Activated T-helper 17 cell treated with anti-CD3 and anti-CD28 coated beads, Interleukin-2, amount 50 U/mL, for 72 hours (primary cell): ENCODE measurements at places on chromosomes 4 and X. TPM values are rescaled to one million over a fixed set of nuclear protein-coding genes. Genes with fewer than 3 reads are reported as not detected.
A peak's percentile ranks its signal among the peaks of the same experiment; 100 is the strongest.

DNA sequence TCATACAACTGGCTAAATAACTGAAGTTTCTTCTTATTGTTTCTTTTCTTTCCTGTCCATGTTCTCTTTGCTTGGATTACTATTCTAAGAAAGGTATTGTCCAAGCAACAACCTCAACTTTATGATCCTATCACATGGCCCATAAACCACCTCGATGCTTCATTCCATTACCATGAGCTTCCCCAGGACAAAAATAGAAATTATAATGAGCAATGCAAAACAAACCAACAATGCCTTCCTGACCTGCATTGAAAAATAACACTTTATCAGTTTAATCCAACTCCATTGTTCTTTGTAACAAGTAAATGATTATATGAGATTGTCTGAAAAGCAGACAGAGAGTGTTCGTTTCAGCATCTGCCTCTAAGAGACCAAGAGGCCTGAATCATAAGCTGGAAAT is 148.8 kb downstream of the HS6ST2 start:
- no peak overlapping the region for H3K4me3 ChIP-seq
- H3K36me3 ChIP-seq, result no peaks in the 10 kb centered on the region
- H3K27me3 ChIP-seq, result no peaks in the 10 kb centered on the region
- no peaks in the 10 kb centered on the region for H3K4me1 ChIP-seq
- no peak for ATAC-seq
- H3K27ac ChIP-seq, result no peak overlapping the region

- H3K36me3 ChIP-seq, result peaks cover 16% of the 10 kb centered on the region
- no peaks in the 10 kb centered on the region for H3K27me3 ChIP-seq
- H3K27ac ChIP-seq, result no peak overlapping the region
- ATAC-seq, result no peak
- no peak overlapping the region for H3K4me3 ChIP-seq
These were observed 127.9 kb downstream of the NEK1 start for GRCh38 chr4:169484485-169484884.

GRCh38 chr4:156800463-156800862 is 171.1 kb downstream of the PDGFC start:
- no peaks in the 10 kb centered on the region for H3K36me3 ChIP-seq
- no peak for ATAC-seq
- H3K27ac ChIP-seq, result no peak overlapping the region
- no peaks in the 10 kb centered on the region for H3K27me3 ChIP-seq

- no peak overlapping the region for H3K27ac ChIP-seq
- H3K4me3 ChIP-seq, result no peak overlapping the region
- ATAC-seq, result no peak
These were observed 22.9 kb downstream of the MID1IP1 start for GRCh38 chrX:38824176-38824575.

- no peaks in the 10 kb centered on the region for H3K4me1 ChIP-seq
- H3K4me3 ChIP-seq, result no peak overlapping the region
- peaks cover 46% of the 10 kb centered on the region for H3K27me3 ChIP-seq
- no peaks in the 10 kb centered on the region for H3K36me3 ChIP-seq
These were observed 27.9 kb downstream of the PROM1 start for GRCh38 chr4:16055873-16056272.

DNA sequence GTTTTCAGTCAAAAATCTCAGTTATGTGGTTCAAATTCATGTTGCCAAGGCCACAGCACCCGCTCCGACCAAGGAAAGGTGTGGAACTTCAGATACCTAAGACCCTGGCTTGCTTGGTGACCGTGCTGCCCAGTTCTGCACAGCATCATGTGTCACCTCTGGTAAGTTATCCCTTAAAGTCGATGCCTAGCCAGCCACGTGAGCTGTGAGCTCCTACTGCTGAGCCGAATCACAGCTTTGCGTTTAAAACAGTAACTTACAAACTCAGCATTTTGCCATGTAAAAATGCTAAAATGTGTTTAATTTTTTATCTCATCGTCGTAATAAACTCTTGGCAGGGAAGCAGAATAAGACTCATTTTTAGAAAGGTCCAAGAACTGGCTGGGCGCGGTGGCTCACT is 5.3 kb downstream of the TMEM271 start:
- H3K27ac ChIP-seq, result no peak overlapping the region
- ATAC-seq, result no peak
- H3K27me3 ChIP-seq, result peaks cover 30% of the 10 kb centered on the region

DNA sequence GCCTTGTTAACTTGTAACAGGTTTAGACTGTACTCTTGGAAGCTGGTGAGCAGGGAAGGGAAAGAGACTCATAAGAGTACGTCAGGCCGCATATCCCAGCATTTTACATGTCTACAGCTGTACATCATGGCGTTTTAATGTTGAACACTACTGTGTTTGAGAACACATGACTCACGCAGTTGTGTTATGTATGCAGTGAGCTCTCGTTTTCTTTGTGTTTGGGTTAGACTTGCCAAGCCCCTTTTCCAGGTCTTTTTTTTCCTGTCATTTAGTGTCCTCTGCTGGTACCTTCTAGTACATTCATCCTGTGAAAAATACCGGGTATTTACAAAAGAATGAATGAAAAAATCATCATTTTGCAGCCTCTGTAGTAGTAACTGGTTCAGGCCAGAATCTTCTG is 35.3 kb downstream of the SMS start:
- peaks cover 16% of the 10 kb centered on the region for H3K4me1 ChIP-seq
- H3K4me3 ChIP-seq, result no peak overlapping the region
- no peaks in the 10 kb centered on the region for H3K27me3 ChIP-seq

DNA sequence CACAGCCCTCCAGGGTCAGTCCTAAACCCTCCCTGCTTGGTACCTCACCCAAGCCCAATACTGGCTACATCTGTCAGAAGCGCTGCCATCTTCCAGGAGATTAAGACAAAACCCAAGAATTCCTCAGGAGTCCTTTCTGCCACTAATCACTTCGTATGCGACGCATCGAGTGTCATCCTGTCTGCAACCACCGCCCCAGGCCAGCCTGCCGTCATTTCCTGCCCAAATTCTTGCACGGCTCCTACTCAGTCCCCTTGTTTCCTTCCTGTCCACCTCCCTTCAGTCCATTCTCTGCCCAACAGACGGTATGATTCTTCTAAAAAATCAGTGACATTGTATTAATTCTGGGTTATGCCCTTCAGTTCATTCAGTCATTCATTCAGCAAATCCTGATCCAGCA is 113.6 kb downstream of the NFKB1 start:
- H3K27ac ChIP-seq, result peak overlapping the region; percentile 93
- H3K36me3 ChIP-seq, result peaks cover 84% of the 10 kb centered on the region
- peak; percentile 24 for ATAC-seq
- no peaks in the 10 kb centered on the region for H3K27me3 ChIP-seq

GRCh38 chr4:182593864-182594263 is 323.3 kb downstream of the DCTD start:
- no peak overlapping the region for H3K4me3 ChIP-seq
- no peak overlapping the region for H3K27ac ChIP-seq
- H3K27me3 ChIP-seq, result peaks cover 5% of the 10 kb centered on the region
- ATAC-seq, result no peak

- no peak for ATAC-seq
- no peak overlapping the region for H3K27ac ChIP-seq
- H3K4me3 ChIP-seq, result no peak overlapping the region
- no peaks in the 10 kb centered on the region for H3K36me3 ChIP-seq
- no peaks in the 10 kb centered on the region for H3K4me1 ChIP-seq
- peaks cover 3% of the 10 kb centered on the region for H3K27me3 ChIP-seq
These were observed 32.8 kb downstream of the REPS2 start for GRCh38 chrX:16979226-16979625.

DNA sequence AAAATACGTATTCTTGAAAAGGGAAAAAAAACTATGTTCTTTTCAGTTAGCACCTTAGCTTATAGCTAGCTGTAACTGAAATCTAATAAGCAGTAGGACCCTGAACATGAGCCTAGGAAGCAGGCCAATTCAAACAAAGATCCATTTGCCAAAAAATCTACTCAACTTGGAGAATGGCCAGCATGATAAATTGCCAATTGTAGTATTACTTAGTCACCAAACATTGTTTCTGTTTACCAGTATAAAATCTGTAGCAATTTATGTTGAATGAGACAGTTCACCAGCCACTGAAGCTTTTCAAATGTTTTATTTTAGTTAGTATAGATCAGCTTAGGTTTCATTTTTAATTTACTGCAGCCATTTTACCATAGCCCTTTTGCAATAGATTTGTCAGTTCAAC is 323.6 kb upstream of the DIPK2B start:
- H3K4me1 ChIP-seq, result no peaks in the 10 kb centered on the region
- H3K27me3 ChIP-seq, result no peaks in the 10 kb centered on the region
- no peak overlapping the region for H3K4me3 ChIP-seq
- no peaks in the 10 kb centered on the region for H3K36me3 ChIP-seq
- H3K27ac ChIP-seq, result no peak overlapping the region
- ATAC-seq, result no peak

DNA sequence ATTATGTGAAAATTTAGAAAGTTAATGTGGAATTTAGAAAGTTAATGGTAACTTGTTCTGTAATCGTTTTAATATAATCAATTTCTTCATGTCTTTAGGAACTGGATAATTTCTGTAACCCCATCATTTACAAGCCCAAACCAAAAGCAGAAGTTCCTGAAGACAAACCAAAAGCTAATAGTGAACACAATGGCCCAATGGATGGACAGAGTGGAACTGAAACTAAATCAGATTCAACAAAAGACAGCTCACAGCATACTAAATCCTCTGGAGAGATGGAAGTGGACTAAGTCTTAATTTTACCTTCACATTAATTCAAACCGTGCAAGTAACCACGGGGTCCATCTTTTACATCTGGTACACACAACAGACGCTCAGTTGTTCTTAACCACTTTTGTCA is 48.1 kb upstream of the PLK4 start:
- H3K4me1 ChIP-seq, result no peaks in the 10 kb centered on the region
- no peak overlapping the region for H3K27ac ChIP-seq
- no peak overlapping the region for H3K4me3 ChIP-seq

DNA sequence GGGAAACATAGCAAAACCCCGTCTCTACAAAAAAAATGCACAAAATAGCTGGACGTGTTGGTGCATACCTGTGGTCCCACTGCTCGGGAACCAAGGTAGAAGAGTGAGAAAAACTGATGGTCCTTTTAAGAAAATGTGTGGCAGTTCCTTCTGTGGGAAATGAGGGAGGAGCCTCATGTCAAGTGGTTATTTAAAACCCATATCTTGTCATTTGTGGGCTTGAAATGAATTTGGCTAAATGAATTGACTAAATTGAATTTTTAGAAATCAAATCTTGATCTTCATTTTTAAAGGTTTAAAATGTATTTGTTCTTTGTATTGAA is 16.2 kb upstream of the LAMP2 start:
- no peak for ATAC-seq
- no peaks in the 10 kb centered on the region for H3K27me3 ChIP-seq
- H3K36me3 ChIP-seq, result no peaks in the 10 kb centered on the region

- H3K4me1 ChIP-seq, result no peaks in the 10 kb centered on the region
- H3K27ac ChIP-seq, result no peak overlapping the region
- no peaks in the 10 kb centered on the region for H3K36me3 ChIP-seq
- no peaks in the 10 kb centered on the region for H3K27me3 ChIP-seq
- no peak overlapping the region for H3K4me3 ChIP-seq
These were observed 105.1 kb upstream of the SMIM31 start for GRCh38 chr4:164648849-164649212.

DNA sequence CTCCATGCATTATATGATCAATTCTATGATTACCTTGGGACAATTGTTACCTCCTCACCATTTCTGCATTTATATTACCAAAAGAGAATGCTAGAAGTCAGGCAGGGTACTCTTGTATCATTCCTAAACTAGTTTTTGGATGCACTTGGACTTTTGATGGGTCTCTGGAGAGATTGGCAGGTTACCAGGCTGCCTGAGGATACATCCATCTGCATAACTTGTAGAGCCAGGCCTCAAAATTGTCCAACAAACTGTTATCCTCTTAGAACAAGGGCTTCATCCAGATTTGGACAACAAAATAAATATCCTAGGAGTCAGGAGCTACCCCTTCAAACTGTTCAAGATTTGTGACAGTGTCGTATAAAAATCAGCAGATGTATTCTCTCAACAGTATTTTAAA is 326.1 kb downstream of the IL15 start:
- no peak for ATAC-seq
- peaks cover 26% of the 10 kb centered on the region for H3K27me3 ChIP-seq
- H3K27ac ChIP-seq, result no peak overlapping the region
- H3K36me3 ChIP-seq, result no peaks in the 10 kb centered on the region

DNA sequence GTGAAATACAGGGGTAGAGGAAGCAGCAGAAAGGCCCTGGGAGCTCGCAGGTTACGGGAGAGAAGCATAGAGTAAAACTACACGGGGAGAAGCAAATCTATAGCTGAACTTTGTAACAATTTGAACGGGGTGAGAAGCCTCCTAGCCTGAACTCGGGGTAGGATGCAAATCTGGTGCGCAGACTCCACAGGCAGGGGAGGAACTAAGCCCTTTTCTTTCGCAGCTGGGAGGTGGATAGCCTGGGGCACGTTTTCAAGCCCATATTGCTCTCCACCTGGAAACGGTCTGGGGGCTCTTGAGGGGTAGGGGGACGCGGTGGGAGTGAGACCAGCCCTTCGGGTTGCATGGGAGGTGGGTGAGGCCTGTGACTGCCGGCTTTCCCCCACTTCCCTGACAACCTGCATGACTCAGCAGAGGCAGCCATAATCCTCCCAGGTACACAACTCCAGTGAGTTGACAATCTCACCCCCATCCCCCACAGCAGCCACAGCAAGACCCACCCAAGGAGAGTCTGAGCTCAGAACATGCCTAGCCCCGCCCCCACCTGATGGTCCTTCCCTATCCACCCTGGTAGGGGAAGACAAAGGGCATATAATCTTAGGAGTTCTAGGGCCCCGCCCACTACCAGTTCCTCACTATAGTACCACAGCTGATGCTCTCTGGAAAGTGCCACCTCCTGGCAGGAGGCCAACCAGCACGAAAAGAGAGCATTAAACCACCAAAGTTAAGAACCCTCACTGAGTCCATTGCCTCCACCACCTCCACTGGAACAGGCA is 29.9 kb downstream of the SOWAHB start:
- H3K27ac ChIP-seq, result no peak overlapping the region
- no peak for ATAC-seq
- no peaks in the 10 kb centered on the region for H3K4me1 ChIP-seq
- H3K4me3 ChIP-seq, result no peak overlapping the region
- no peaks in the 10 kb centered on the region for H3K36me3 ChIP-seq
- H3K27me3 ChIP-seq, result peaks cover 9% of the 10 kb centered on the region

- H3K4me1 ChIP-seq, result peaks cover 24% of the 10 kb centered on the region
- ATAC-seq, result no peak
- peak overlapping the region; percentile 83 for H3K27ac ChIP-seq
These were observed 6.1 kb downstream of the ACOX3 start for GRCh38 chr4:8434251-8435073.

DNA sequence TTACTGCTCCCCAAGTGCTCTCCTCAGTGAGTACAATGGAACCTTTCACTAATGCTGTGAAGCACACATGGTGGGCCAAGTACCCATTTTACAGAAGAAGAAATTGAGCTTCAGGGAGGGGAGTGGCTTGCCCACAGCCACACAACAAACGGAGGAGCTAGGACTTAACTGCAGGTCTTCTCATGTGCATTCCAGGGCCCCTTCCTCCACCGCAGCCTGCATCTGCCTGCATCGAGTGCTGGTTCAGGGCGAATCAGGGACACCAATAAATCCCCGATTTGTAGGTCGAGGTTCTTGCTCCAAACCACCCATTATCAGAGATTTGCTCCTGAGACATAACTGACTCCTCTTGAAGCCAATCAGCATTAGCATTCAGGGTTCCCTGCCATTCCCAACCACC is 100.9 kb downstream of the MAMLD1 start:
- no peaks in the 10 kb centered on the region for H3K4me1 ChIP-seq

Gene RAB9B
- total RNA-seq, result 1.3 TPM

Gene C4orf36
- not detected for total RNA-seq

Gene IQCM
- not detected for total RNA-seq

Gene TMPRSS11A
- total RNA-seq, result not detected

Gene PIR
- 3.8 TPM for total RNA-seq
